ENCODE measurements at places on chromosomes 7 and 10.

DNA sequence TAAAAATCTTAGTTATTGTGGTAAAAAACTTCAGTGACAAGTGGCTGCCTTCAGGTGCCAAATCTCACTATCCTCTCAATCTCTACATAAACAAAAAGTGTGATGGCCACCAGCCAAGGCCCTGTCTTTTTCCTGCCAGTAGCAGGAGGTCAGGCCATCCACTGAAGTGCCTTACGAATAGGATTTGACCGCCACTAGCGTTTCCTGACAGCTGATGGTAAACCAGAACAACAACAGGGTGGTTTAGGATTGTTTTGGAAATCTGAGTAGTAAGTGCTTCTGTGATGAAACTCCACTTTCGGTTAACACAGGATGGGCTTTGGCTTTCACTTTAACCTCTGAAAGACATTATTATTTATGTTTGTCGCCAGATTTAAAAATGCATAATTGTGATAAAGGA lies 55.7 kb upstream of the OGDHL start:
- no peak for DNase-seq

DNA sequence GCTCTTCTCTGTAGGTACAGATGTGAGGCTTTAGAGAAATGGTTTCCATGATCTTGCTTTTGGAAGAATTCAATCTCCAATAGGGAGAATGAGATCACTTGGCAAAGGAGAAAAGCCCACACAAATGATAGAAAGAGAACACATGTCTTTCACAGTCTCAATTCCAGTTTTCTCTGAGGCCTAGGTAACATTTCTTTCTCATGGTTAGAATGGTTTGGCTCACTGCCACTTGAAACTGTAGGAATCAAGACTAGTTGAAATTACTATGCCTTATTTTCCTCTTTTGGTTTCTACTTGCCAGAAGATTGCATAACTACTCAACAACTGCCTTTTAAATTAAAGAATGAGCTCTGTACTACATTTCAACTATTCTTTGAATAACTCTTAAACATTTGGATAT lies 276.5 kb upstream of the TEX47 start:
- DNase-seq: no peak

GRCh38 chr7:69739931-69740431 lies 141.7 kb downstream of the AUTS2 start:
- DNase-seq: no peak

- no peak for DNase-seq
Measured at GRCh38 chr7:54111814-54112511, 430.2 kb upstream of the VSTM2A start.

DNA sequence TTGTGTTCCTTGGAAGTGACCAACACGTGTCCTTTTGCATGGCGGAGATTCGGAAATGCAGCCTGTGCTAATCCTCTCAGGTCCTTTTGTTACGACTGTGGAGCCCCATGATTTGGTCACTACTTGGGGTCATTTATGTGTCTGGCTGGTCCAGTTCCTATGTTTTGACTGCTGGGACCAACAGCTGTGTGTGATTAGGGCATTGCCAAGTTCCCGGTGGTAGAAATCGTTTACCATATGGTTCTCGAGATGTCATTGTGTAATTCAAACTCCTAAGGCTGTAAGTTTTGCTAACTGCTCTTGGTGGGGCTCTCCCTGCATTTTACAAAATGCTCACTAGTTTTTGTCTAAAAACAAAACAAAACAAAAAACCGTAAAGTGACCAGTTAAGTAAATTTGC lies 62.0 kb downstream of the CCNY start:
- no peak for DNase-seq

DNA sequence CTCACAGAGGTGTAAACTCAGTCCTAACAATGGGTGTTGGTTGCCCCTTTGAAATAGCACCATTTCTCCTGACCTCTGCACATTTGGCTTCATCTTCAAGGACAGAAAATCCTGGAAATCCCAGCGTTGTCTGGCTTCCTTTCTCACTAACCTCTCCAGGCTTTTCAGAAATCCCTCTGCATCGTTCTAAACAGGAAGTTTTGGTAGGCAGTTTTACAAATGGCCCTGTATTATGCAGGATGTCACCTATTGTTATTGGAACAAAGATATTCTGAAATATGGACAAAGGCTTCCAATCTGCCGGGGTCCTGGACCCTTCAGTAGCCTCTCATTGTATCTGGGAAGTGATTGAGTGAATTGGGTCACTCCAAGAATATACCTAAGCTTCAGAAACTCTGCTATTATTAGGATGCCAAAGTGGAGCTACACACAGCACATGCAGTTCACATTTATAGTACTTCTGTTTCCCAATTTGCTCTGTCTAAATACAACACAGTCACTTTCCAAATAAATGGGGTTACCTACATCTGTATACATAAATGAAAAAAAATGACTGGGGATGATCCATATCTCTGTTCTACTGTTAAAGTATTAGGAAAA lies 134.8 kb upstream of the KLF6 start:
- no peak for DNase-seq

DNA sequence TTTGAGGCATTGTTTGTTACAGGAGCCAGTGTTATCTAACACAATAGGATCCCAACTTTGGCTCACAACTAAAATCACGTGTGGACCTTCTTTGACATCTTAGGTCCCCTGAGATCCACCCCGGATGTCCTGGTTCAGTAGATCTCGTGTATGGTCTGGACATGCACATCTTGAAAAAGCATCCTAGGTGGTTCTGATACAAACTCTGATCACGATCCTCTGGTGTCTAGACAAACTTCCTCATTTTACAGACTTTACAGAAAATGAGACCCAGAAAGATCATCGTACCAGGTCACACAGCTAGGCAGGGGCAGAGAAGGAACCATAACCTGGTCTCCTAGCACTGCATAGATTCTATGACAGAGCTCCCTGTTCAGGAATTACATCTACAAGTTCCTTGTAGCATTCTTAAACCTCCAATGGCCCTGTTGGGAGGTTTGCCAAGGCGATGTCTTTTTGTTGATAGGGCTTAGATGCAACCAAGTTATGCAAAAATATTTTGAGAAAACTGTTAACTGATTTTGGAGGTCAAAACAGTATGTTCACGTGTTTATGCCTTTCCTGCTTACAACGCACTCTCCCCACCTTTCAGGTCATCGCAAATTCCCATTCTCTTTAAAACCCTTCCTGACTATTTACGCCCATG lies 30.8 kb upstream of the CHST15 start:
- no peak for DNase-seq

DNA sequence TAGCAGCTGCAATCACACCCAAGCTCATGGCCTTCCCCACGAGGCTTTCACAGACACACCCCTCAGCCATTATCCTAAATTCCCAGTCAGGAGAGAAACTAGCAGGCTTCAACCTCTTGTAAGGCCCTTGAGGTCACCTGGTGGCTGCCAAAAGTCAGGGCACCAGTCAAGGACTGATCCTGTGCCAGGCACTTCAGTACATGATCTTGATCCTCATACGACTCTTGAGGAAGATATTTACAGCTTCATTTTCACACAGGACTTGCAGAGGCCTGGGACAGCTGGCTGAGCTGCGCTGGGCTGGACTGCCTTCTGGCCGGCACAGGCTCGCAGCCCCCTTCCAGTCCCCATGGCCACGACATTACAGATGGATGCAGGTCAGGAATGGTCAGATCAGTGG lies 8.8 kb downstream of the PDAP1 start:
- DNase-seq: no peak

DNA sequence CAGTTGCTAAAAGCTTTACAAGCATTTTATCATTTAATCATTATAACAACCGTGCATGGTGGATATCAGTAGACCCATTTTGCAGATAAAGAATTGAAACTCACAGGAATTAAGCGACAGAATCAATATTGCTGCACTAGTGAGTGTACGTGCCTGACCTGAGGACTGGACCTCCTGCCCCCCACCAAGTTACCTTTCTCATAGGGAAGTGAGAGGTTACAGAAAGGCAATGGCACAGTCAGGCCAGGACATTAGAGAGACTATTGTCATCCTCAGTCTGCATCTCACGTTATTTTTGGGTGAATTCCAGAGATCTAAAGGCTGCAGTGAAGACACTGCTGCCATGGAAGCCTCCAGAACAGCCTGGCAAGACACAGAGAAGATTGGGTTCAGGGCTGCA lies 80.9 kb downstream of the WDFY4 start:
- no peak for DNase-seq

DNA sequence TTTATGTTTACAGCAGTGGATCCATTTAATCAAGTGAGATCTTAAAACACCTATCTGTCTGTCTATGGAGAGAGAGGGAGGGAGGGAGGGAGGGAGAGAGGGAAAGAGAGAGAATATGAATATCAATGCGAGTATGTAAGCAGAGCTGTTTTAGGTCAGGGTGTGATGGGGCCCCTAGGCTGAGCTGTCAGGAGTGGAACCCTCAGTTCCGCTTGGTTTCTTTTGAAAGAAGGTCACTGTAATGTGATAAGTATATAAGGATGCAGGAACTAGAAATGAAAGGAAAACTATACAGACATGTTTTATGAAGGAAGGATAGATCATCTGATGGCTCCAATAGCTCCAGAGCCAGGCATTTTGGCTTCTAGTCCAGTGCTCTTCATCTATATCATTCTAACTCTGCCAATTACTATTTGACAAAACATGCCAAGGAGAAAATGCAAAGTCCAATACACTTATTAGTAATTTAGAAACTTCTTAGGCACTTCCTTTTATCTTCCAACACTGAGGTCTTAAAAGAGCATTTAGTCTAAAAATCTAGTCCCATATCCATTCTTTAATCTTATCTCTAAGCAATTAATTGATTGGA lies 70.3 kb downstream of the NRCAM start:
- no peak for DNase-seq
